ENCODE measurements at places on chromosomes 3 and 15.

DNA sequence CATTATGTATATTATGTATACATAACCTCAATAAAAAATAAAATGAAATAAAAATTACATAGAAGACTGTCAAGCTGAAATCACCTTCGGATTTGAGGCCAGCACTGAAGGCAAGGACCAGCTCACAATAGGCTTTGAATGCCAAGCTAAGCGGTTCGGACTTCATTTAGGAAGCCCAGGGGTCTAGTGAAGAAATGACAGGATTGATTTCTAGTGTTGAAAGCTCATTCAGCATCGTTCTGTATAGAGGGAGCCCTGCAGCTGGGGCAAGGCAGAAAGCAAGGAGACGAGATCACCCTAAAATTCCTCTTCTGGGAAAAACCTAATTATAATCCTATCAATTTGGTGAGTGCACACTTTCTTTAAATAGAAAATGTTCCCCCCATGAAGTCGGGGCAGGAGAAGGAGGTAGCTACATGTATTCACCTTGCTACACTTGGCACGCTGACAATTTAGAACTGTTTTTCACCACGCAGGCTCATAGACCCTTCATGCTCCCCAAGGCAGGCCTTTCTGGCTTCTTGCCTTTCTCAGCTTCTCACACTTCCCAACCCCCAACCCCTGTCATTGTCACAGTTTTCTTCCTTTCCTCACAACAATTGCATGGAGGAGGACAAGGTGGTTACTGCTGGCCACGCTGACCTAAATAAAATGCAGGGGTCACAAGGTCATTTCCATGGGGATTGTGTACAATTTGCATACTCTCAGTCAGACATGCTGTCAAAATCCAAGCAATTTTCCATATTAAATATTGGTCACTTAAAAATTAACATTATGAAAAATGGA is 44.4 kb upstream of the SSR3 start:
- no peak for DNase-seq

- DNase-seq: no peak
Observed at GRCh38 chr3:57559526-57559925, 3.5 kb downstream of the PDE12 start.

GRCh38 chr15:90648137-90649070 is 68.7 kb upstream of the BLM start:
- DNase-seq: peak; percentile 52

- DNase-seq: no peak
Observed at GRCh38 chr3:127221037-127221436, 28.1 kb downstream of the PRR23E start.

DNA sequence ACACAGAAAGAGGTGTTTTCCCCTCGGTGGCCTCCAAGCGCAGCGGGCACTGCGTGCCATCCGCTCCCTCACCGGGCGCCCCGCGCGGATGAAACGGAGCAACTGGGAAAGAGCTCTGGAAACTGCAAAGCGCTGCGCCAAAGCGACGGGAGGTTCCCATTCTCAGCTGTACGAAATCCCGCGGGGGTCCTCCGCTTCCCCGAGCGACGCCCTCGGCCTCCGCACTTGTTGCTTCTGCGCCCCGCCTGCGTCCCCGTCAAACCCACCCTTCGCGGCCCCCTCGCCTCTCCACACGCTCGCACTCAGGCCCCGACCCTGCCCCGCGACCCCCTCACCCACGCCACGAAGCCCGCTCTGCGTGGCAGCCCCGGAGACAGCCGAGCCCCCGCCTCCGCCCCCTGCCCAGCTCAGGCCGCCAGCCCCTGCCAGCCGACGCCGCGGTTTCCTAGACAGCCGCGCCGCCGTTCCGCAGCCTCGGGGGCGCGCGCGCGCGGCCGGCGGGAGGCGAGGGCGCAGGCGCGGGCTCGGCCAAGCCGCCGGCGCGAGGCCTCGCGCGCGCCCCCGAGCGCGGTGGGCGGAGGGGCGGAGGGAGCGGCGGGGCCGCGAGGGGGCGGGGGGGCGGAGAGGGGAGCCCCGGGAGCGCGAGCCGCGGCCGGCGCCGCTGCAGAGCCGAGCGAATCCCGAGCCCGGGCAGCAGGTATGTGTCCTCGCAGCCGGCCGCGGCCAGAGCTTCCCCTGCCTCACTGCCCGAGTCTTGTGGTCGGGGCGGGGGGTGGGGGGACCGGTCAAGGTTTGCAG is at the start of gene TMEM266:
TMEM266 (plus strand) TSS at position 666 of the 798 bp plus-strand sequence. CDS start 74,279 bp downstream, outside the sequence.
- DNase-seq: no peak

- DNase-seq: no peak
Observed at GRCh38 chr3:76651784-76652183, 388.1 kb upstream of the ROBO2 start.

- DNase-seq: no peak
Observed at GRCh38 chr15:65389226-65389625, 11.4 kb upstream of the IGDCC3 start.

All from stimulated activated CD8-positive, alpha-beta memory T cell treated with anti-CD3 and anti-CD28 coated beads, Interleukin-15, amount 100 ng/mL, for 48 hours (primary cell).